ENCODE measurements at places on chromosomes 13 and 19.

- DNase-seq = no peak
These were observed 211.0 kb downstream of the SLC7A1 start for GRCh38 chr13:29384466-29384865.

- peak; percentile 79 for DNase-seq
These were observed 645 bp downstream of the UBL3 start for GRCh38 chr13:29849731-29850212.

DNA sequence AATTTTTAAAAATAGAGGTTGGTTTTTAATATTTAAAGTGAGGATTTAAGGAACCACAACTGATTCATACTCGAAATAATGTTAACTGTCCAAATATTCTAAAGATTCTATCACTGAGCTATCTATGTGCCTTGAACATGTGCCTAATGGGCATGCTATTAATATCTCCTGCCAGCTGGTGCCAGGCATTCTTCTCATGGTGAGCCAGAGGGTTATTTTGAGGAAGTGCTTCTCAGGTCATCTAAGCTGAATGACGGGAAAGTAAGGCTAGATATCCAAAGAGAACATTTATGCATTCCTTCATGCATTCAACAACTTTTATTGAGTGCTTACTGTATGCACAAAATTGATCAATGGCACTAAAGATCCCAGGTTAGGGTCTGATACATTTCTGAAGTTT is 138.2 kb downstream of the PIBF1 start:
- peak; percentile 29 for DNase-seq

- no peak for DNase-seq
These were observed 5.0 kb upstream of the TINCR start for GRCh38 chr19:5572556-5573286.

GRCh38 chr19:524062-524674 is 7.4 kb upstream of the CDC34 start:
- DNase-seq = no peak

DNA sequence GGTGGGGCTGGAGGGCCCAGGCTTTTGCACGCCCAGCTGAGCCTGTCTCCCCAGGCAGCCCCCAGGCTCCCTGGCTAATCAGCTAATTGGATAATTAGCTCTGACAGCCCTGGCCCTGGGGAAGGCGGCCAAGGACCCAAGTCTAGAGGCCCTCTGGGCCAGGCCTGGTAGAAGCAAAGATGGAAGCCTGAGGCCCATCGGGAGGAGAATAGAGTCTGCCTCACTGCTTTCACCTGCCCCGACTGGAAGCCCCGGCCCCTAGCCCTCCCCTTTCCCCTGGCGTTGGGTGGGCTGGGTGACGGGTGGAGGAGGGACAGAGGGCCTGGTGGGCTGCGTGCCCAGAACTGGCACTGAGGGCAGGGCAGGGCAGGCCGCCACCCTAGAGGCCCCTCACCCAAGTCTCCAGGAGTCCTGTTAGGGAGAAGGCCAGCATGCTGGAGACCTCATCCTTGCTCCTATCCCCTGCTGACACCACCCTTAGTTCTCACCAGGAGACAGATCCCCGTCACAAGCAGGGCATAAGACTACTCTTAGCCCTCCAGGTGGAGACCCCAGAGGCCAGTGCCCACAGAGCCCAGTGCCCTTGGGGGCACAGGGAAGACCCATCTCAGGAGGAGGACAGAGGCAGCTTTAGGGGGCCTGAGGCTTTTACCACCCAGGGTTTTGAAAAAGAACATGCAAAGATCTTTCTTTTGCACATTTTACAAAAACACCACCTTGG is 12.0 kb downstream of the LYL1 start:
- no peak for DNase-seq

DNA sequence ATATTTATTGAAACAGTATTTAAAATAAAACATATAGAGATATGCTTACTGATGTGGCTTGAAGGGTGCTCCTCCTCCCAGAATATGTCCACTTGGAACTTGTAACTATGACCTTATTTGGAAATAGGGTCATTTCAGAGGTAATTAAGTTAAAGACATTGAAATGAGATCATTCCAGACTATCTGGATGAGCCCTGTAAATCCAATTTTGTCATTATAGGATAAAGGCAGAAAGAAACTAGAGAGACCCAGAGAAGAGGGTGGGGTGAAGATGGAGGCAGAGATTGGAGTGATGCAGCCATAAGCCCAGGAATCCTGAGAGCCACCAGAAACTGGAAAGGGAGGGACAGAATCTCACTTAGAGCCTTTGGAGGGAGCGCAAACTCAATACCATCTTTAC is 243.2 kb downstream of the OXGR1 start:
- no peak for DNase-seq

DNA sequence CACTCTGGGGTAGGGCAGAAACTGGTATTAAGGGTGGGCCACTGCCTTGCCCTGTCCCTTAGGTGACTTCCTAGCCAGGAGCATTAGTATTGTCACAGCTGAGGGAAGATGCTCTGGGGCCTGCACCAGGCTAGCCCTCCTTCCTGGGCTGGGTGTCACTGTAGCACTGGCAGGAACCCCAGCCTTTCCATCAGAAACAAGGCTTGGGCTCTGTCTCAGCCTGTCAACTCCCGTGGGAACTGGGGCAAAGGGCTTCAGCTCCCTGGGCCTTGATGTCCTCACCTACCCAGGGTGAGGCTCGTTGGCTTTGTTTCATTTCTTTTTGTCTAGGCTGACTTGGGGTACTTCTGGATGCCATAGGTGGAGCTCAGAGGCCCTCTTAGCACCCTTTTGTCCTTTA is 18.0 kb downstream of the PAF1 start:
- no peak for DNase-seq

- DNase-seq = no peak
These were observed 34.2 kb upstream of the NCCRP1 start for GRCh38 chr19:39162441-39163043.

- DNase-seq = no peak
These were observed 24.5 kb upstream of the CXCL17 start for GRCh38 chr19:42467183-42467760.

- no peak for DNase-seq
These were observed 111.6 kb upstream of the FNDC3A start for GRCh38 chr13:48864100-48864499.

DNA sequence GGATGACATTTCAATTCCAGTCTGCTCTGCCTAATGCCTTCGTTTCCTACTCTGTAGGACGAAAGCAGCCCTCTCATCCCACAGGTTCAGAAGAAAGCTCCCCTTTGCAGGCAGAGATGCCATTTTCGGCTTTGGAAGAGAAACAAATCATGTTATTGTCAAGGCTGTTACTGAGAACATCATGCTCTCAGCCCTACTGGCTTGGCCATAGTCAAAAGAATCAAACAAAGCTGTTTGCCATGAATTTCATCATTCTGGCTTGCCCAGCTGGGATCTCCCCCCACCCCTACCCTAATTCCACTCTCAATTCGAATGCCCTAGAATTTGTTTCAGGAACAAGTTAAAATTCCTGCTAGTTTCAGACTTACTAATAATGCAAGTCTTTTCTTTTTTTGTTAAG is 162.3 kb upstream of the SERP2 start:
- DNase-seq = no peak

- DNase-seq = no peak
These were observed 24.9 kb upstream of the AMER2 start for GRCh38 chr13:25196971-25197370.

GRCh38 chr19:1700733-1701663 is 48.6 kb upstream of the TCF3 start:
- DNase-seq = no peak

GRCh38 chr13:26221399-26221720 is 754 bp downstream of the RNF6 start:
- DNase-seq = no peak

DNA sequence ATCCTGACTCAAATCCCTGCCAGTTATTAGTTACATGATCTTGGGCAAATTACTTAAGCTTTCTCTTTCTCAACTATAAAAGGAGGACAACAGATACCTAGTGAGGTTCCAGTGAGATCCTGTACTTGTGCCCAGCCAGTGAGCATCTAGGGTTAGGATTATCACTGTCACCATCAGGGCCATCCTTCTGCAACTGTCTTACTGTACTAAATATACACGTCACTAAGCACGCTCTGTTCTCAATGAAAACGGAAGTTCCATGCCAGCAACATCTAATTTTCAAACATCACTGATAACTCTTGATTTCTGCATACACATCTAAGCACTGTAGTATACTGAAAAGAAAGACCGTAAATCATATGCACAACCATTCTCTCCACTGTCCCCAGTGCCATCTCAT is 70.0 kb downstream of the FOXO1 start:
- DNase-seq = no peak

DNA sequence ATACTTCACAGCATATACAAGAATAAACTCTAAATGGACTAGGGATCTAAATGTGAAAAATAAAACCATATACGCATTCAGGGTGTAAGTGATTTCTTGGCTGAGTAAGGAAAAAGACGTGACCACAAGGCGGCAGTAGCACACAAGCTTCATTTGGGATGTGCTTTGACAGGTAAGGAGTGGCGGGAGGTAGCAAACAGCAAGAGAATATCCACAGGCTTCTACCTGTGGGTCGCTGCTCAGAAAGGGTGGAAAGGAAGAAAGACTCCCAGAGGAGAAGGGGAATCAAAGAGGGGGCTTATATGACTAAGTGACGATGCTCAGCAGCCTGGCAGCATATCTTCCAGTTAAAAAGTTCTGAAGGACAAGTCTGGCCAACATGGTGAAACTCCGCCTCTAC is 2.5 kb upstream of the ZNF121 start:
- DNase-seq = peak; percentile 68

DNA sequence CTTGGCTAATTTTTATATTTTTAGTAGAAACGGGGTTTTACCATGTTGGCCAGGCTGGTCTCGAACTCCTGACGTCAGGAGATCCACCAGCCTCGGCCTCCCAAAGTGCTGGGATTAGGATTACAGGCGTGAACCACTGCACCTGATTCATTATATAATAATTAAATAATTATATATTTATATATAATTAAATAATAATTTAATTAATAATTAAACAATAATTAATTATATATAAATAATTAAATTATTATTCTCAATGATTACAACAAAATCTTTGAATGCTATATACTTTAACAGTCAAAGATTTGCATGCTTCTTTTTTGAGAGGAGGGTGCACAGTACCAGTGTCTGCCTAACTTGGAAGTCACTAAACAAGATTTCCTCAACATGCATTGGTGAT is 872.3 kb downstream of the EFNB2 start:
- no peak for DNase-seq

- DNase-seq = no peak
These were observed 82.1 kb downstream of the DLEU7 start for GRCh38 chr13:50761406-50761805.

GRCh38 chr19:48301886-48302599 is 23.3 kb upstream of the EMP3 start:
- no peak for DNase-seq

DNA sequence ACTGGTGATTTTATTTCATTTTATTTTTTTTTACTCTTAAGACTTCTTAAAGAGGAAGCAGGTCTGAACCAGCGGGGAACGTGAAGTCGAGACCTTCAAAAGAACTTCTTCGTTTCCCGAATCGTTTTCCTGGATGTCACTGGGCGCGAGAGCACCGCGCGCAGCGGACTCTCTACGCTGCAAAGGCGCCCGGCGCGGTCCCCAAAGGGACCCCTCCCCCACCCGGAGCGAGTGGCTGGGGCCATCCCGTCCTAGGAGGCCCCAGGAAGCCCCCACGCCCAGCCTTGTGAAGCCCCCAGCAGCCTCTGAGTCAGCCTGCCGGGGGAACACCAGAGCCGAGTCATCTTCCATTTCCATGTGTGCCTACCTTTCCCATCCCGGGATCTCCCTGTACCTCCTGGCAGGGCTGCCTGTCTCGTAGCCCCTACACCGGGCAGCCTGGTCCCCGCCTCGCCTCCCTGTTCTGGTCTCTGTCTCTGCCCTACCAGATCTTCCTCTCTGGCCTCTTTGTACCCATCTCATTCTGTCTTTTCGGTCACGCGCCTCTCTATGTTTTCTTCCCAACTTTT is 608 bp downstream of the CD70 start:
- DNase-seq = no peak

DNA sequence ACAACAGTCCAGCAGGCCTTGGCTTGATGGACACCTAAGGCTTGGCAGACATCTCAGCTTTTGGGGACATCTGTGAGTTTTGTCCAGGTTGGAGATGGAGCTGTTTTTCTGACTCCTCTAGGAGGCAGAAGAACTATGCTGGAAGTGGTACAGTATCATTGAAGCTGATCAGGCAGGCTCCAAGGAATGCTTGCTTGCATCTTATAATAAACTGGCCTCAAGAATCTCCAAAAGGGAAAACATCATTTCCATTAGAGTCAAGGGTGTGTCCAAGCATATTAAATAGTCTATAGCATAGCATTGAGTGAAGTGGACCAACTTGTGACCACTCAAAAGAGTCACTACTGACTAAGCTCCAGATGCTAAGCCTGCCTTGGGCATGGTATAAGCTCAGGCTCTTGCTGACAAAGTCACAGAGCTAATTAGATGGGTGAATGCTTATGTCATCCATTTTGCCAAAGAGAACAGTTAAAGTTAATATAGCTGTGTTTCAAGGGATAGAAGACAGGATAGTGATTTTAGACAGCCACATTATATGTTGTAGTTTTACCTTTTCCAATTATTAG is 216.0 kb downstream of the DNAJC15 start:
- DNase-seq = no peak

DNA sequence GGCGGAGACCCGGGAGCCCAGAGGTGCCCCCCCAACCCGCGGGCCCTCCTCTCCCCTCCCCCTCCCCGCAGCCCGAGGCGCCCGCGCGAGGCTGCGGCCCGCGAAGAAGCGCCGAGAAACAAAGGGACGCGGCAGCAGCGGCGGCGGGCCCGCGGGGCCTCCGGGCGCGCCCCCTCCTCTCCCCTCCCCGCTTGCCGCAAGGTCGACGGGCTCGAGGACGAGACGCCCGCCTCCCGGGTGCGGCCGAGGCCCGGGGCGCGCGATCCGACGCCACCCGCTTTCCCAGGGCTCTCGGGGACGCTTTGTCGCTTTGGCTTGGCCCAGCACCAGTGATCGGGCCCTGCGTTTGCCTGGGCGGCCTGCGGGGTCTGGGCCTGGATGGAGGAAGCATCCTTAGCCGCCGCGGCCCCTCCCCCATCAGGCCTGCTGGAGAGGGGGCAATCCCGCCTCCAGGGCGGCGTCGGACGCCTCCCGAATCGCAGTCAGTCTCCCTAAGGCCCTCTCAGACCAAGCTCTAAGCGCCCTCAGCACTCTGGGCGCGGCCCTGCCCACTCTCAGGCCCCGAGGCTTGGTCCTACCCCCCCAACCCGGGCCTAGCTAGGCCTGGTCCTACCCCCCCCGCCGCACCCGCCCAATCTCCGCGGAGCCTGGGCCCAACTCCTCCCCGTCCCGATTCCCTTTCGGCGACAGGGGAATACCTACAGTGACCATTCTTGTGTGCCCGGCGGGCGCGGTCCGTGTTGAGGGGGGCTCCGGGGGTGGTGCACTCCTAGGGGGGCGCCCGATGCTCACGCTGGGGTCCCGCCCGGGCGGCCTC is 740 bp downstream of the ELAVL3 start:
- no peak for DNase-seq

GRCh38 chr19:8224394-8225145 is 15.4 kb downstream of the CERS4 start:
- DNase-seq = no peak

DNA sequence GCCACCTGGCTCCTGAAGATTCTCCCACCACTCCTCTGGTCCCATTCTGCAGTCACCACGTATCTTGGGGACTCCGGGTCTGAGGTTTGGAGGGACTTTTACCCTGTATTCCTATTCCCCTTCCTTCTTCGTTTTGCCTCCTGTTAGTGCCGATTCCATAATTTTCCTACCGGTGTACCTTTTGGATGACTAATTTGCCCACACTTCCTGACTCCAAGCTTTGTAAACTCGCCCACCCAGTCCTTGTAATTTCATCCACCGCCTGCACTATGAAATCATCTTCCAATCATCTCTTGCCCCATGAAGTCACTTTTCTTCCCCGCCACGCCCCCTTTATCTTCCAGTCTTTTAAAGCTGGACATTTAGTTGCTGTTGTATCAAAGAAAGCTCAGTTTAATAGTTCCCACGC is 572 bp downstream of the UCHL3 start:
- peak; percentile 28 for DNase-seq

Measured in body of pancreas (tissue), 4 donors.